GM13976 (cell line): ENCODE measurements at places on chromosomes 12 and 14.

- DNase-seq, result peak; percentile 26
Measured at GRCh38 chr14:45028107-45028626, 55.7 kb upstream of the PRPF39 start.

DNA sequence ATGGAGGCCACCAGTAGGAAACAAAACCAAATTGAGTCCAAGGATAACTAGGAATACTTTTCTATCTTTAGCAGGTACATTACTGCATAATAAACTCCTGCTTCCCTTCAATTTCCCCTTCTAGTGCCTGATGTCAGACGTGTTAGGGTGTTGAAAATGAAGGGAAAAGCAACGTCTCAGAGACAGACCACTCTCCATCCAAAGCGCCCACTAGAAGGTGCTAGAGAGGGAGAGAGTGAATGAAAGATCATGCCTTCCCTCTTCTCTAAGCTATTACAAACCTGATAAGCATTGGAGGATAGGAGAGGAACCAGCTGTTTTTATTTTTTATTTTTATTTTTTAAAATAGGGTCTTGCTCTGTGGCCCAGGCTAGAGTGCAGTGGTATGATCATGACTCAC, 64.1 kb downstream of the ZNF641 start:
- peak; percentile 28 for DNase-seq

- no peak for DNase-seq
Measured at GRCh38 chr12:96882862-96883261, 24.2 kb upstream of the NEDD1 start.

DNA sequence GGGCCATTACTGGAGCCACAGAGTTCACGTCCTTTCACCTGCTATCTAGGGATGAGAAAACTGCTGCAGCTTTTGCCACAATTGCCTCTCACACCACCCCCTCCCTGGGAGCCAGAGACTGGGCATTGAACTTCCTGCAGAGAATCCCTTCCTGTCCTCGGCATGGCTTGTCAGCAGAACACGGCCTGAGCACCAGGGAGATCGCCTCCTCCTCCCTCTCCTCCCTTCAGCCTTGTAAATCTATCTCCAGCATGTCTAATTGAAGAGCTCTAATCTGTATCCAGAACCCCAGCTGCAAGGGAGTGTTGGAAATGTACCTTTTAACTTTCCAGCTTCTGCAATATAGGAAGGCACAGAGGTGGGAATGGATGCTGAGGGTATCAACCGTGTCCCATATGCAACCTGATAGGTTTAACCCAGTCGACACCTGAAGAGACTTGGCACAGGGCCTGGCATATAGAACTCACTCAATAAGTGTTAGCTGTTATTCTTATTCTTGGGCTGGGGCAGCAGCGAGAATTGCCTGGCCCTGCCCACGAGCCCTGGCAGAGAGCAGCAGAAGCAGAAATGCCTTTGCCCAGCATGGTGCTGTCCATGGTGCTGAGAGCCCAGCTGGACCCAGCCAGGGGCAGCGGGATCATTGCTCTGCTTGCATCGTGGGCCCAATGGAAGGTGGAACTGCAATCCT, 26.8 kb downstream of the TMEM63C start:
- DNase-seq, result peak; percentile 74

DNA sequence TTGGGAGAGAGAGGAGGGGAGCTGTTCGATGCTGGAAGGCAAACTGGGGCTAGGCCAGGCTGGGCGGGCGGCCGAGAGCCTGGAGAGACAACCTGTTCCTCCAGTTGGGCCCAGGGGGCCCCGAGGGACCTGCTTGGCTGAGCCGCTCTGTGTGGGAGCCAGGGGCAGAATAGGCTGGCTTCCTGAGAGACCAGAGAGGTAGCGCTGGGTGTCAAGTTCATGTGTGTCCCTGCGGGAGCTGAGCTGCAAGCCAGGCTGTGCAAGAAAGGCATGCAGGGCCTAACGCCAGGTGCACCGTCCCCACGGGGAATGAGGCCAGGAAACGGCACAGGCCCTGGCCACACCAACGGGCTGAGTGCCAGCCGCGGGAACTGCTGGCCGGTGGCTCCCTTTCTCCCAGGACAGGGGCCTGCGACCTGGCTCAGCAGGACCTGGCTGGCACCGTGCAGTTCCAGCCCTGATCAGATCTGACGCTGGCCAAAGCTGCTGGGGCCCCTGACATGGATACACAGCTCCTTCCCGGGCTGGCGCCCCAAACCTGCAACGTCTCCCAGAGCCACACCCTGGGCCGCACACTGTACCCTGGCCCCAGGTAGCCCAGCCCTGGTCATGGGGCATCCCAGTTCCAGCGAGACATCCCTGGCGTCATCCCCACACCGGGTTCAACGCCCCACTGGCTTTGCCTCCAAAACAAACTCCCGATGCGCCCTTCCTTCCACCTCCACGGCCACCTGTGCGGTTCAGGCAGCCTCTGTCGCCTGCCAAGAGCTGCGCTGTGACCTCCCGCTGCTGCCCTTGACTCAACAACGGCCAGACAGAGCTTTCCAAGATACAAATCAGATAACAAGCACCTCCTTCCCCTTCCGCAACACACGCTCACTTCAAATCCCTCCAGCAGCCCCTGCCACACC, 65.0 kb downstream of the RFLNA start:
- no peak for DNase-seq

GRCh38 chr12:5586201-5586600, 154.3 kb downstream of the NTF3 start:
- DNase-seq, result no peak

- peak; percentile 40 for DNase-seq
Measured at GRCh38 chr14:29548948-29549370, 378.7 kb downstream of the PRKD1 start.
